ENCODE measurements at places on chromosomes 16 and 17.

- no peak for DNase-seq
These were observed 6.1 kb downstream of the PRSS36 start for GRCh38 chr16:31143694-31144148.

GRCh38 chr16:74982256-74982655, 2.7 kb downstream of the WDR59 start:
- no peak for DNase-seq

DNA sequence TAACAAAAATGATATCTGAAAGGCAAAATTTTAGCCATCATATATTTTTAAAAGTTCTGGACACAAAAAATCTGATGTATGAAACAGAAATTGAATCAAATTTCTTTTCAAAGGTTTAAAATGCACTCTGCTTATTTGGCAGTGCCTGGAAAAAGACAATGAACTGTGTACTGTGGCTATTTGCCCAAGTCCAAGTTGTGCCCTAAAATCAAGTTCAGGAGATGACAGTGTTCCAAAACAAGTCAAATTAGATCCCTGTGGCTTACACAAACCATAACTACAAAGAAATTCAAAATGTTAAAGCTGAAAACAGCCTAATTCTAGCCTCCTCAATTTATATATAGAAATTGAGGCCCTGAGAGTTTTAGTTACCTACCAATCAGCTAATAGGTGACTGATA, 25.6 kb downstream of the CMC2 start:
- no peak for DNase-seq

DNA sequence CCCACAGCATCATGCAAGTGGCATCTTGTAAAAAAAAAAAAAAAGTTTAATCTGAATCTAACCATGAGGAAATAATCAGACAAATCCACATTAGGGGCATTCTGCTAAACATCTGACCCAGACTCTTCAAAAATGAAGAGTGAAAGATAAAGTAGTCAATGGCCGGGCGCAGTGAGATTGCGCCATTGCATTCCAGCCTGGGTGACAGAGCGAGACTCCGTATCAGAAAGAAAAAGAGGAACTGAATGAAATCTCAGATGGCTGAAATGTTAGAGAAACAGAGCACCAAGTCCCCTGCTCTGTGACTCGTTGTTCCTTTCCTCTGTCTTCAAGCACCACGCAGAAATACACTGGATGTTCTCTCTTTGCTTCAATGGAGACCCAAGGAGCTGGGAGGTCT, 12.7 kb upstream of the RNF135 start:
- DNase-seq, result no peak

GRCh38 chr17:41403404-41404023, 6.1 kb upstream of the KRT31 start:
- DNase-seq, result no peak

- DNase-seq, result peak; percentile 35
These were observed 1.4 kb downstream of the TRAF4 start for GRCh38 chr17:28744972-28745785.

DNA sequence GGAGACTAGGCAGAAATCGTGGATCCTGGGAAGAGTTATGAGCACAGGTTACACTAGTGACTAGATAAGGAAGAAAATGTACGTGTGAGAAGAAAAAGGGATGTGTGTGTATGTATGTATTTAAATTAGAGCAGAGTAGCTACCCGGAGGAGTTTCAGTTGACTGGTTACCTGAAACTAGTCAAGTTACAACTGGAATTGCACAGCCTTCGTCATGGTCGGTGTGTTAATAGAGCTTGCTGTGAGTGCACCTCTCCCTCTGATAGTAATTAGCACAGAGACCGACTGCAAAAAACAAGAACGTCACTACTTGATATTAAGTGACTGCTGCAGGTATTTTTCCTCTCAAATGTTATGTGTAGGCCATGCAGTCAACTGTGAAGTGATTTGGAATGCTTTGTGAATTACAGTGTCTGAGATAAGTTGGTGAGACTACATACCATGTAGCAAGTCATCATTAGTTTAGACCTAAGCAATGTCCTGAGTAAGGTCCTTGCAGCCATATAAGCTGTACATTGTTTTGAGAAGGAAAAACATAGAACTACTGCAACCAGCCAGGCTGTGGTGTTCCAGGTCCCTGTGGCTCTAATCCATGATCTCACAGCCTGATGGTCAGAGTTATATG, 95.7 kb downstream of the WNT3 start:
- DNase-seq, result no peak

GRCh38 chr16:9419161-9419560, 327.7 kb downstream of the HAPSTR1 start:
- DNase-seq, result no peak

DNA sequence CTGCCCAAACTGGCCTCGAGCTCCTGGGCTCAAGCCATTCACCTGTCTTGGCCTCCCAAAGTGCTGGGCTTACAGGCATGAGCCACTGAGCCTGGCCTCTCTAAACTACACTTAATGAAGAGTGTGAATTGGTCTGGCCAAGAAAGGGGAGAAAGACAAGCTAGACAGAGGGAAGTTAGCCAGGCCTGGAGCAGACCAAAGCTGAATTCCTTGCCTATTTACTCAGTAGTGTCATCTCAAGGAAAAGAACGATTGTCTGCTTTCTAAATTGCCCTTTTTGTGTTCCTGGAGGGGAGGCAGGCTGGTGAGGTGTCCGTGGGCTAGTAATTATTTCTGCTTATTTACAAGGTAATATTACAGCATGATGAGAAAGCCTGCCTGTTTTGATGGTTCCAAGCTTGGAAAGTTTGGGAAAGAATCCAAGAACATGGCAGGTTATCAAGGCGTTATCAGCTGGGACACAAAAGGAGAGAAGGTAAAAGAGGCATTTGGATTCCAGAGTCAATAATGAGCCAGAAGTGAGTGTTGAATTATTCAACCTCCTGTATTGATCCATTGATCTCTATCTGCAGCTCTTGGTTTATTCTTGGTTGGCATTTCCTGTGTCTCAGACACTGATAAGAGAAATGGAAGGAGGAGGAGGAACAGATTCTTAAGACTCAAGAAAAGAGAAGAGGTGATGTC, 6.3 kb upstream of the CBFB start:
- DNase-seq, result no peak

GRCh38 chr17:38554430-38555350, 51.1 kb downstream of the SRCIN1 start:
- no peak for DNase-seq

GRCh38 chr16:9849697-9850245, 332.5 kb downstream of the GRIN2A start:
- DNase-seq, result no peak

DNA sequence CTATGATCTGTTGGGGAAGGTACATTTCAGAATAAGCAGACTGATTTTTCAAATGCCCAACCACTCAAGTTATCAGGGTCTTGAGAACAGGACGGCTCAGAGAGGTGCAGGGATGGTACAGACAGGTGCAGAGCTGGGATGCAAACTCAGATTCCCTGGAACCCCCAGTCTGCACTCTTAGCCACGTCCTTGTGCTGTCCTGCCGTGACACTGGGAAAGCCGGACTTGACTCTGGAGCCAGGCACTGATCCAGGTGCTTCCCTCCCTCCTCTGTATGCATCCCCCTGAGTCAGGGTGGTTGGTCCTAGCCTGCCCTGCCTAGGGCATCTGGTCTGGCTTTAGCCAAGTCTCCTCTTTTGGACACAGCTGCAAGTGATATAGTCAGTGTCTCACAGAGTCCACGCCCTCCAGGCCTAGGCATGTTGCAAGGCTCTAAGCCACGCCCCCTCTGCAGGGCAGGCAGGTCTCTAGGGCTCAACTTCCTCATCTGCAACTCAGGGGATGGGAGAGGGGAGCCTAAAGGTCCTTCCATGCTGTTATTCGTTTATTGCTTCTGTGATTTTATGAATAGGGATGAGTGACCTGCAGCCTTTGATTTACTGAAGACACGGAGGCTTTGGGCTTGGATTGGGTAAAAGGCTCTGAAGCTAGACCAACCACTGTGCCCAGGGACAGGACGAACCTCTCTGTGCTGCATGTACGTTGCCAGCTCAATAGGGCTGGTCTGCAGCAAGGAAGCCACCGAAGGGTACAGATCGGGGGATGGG, 97.3 kb downstream of the SDK2 start:
- peak; percentile 33 for DNase-seq

GRCh38 chr16:62870554-62870953, 834.3 kb upstream of the CDH8 start:
- DNase-seq, result no peak

GRCh38 chr16:8861563-8862308, 7.1 kb downstream of the CARHSP1 start:
- DNase-seq, result no peak

- DNase-seq, result no peak
These were observed 19.5 kb downstream of the MARVELD3 start for GRCh38 chr16:71645450-71645849.

DNA sequence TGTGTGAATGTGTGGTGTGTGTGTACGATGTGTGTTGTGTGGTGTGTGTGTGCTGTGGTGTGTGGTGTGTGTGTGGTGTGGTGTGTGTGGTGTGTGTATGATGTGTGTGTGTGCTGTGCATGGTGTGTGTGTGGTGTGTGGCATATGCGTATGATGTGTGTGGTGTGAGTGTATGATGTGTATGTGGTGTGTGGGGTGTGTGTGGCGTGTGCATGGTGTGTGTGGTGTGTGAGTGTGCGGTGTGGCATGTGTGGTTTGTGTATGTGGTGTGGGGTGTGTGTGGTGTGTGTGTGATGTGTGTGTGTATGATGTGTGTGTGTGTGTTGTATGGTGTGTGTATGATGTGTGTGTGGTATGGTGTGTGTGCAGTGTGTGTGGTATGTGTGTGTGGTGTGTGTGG, 50.5 kb upstream of the MPHOSPH6 start:
- no peak for DNase-seq

GRCh38 chr16:67279296-67280089, at the start of gene PLEKHG4:
Gene PLEKHG4, plus strand, starts transcription at chr16:67279532. Its CDS starts 513 bp downstream, at chr16:67280045.
- peak; percentile 89 for DNase-seq

GRCh38 chr17:35006345-35006744, 26.0 kb downstream of the LIG3 start:
- DNase-seq, result no peak

- DNase-seq, result no peak
These were observed 237.5 kb downstream of the CDH8 start for GRCh38 chr16:61798741-61799140.
